ENCODE measurements at places on chromosomes 7 and 10.

DNA sequence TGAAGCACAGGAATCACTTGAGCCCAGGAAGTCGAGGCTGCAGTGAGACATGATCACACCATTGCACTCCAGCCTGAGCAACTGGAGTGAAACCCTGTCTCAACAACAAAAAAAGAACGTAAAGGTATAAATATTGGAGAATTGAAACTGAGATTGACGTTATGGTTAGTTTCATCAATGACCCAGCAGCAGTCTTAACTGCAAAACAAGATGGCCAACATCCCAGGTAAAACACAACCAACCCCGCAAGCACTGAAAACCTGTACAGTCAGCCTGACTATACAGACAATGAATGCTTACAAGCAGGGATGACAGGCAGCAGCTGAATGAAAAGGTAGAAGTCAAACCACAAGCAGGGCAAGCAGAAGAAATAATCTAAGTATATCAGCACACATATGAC, 34.7 kb downstream of the WAPL start:
- DNase-seq: no peak

DNA sequence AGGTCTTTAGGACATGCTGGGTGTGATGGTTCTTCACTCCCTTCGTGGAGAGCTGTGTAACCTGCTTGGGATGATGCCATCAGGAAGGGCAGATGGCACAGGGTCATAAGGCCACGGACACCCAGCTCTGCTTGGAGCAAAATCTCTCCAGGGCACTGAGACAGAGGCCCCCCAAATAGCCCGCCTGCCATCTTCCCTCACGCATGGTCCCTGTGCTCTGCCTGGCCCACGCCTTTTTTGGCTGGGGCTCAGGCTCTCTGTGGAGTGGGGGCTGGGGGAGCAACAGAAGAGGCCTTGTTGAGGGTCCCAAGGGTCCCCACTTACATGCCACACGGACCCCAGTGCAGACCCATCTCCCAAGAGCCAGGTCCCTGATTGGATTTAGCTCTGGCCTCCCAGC, 93.3 kb upstream of the RET start:
- DNase-seq: no peak

DNA sequence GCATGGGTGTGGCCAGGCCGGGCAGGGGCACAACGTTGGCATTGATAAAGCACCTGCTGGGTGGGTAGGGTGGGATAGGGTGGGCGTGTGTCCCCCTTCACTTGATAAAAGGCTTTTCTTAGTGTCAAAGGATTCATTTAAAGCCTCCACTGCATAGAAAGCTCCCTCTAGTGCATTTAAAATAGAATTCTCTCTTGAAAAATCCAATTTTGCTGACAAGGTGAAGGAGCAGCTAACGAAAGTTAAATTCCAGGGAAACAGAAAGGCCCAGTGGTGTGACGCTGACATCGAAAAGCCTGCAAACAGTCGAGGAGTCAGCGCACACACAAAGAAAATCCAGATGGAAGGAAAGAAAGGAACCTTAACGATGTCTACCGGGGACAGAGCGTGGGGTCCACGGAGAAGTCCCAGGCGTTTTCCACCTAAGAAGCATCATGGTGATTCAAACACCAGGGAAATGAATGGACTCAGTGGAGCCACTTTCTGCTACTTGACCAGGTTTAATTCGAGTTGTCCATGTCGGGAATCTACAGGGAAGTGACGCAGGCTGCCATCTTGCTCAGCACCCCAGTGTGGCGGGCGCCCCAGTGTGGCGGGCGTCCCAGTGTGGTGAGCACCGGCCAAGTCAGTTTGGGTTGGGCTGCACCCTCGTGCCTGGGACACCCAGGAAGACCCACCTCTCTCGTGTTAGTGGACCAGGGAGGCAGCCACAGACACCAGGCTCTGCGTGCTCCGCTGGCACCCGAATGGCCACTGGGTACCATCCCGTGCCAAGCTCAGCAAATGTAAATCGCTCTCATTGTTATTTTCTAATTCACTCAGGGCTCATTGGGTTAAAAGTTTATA, 217.8 kb downstream of the DNAJB6 start:
- DNase-seq: no peak

GRCh38 chr7:6691103-6691502, 15.6 kb downstream of the ZNF12 start:
- no peak for DNase-seq

GRCh38 chr7:157434231-157434630, 97.4 kb downstream of the DNAJB6 start:
- no peak for DNase-seq

- no peak for DNase-seq
Measured at GRCh38 chr7:835485-836401, 3.5 kb downstream of the SUN1 start.

- DNase-seq: no peak
Measured at GRCh38 chr7:81986723-81987470, 217.1 kb upstream of the HGF start.

GRCh38 chr7:130476297-130477150, 15.4 kb upstream of the MEST start:
- DNase-seq: peak; percentile 67

DNA sequence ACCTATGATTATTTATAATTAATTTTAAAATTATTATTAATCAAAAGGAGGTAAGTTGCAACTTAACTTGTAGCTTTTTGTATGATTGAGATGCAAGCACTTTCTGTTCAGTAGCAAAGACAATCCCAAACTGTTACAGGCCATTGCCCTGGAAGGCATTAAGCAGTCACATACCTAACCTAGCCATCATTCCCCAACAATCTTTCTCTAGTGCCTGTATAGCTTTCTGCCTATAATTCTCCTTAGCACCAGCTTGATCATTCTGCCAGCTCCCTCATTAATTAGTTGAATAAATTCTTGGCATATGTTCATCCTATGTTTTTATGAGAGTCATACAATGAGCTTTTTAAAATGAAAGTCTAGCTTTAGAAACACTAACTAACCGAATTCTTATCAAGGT, 178.9 kb upstream of the TMEM106B start:
- no peak for DNase-seq

GRCh38 chr7:73706126-73707044, 13.1 kb downstream of the STX1A start:
- DNase-seq: no peak

DNA sequence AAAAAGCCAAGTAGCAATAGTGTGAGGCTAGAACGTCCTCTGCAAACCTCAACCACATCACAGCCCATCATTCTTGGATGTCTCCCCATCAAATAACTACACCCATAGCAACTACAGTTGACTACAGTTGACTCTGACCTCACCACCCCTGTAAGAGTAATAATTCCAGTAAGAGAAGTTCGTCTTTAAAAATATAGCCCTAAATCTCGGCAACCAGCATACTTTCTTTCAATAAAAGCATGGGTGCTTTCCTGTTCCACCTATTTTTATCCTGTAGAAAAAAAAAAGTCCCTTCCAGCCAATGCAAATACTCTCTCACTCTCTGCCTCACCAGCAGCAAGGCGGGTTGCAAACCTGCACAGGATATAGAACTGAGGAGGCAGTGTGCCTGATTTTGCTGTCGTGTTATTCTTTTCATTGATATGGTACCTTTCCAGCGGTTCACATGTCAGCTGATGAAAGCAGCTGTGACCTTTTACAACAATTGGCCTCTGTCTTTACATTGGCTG, 187.5 kb upstream of the NFE2L3 start:
- DNase-seq: no peak

GRCh38 chr7:144508702-144509101, 105.2 kb upstream of the NOBOX start:
- DNase-seq: no peak

DNA sequence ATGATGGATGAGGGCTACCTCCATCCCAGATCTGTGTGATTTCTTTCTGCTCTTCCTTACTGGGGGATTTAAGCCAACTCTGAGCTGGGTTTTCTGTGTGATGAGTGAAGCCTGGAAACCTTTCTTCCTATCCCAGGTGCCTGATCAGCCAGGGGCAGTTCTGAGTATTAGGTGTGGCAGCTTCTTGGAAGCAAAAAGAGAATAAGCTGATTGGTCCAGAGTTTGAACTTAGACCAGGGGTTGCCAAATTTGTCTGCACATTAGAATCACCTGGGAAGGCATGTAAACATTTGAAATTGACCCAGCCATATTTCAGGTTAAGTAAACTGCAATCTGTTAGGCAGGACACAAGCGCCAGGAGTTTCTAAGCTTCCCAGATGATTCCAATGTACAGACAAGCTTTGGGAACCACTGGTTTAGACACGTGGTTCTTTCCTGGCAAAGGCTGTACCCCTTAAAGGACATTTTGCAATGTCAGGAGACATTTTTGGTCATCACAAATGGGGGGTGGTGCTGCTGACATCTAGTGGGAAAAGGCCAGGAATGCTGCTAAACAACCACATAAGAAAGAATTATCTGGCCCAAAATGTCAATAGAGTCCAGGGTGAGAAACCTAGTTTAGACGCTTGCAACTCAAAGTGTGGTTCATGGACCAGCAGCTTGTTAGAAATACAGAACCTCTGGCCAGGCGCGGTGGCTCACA, 160.5 kb upstream of the GHITM start:
- no peak for DNase-seq

- peak; percentile 66 for DNase-seq
Measured at GRCh38 chr10:102835007-102835482, 2.2 kb downstream of the CYP17A1 start.

DNA sequence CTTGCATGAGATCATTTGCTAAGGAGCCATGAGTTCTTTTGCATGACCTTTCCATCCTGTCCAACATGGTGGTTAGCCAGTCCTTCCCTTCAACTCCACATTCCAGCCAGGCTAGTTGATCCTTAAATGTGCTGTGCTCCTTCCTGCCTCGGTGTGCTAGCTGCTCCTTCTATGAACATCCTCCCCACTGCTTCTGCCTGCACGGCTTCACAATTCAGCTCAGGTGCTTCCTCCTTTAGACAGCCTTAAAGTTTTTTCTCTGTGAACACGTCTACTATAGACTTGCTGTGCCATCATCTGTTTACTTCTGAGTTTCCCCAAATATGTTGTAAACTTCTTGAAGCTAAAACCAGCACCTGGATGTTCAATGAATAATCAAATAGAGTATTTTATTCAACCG, 95.5 kb downstream of the OTUD1 start:
- DNase-seq: no peak

DNA sequence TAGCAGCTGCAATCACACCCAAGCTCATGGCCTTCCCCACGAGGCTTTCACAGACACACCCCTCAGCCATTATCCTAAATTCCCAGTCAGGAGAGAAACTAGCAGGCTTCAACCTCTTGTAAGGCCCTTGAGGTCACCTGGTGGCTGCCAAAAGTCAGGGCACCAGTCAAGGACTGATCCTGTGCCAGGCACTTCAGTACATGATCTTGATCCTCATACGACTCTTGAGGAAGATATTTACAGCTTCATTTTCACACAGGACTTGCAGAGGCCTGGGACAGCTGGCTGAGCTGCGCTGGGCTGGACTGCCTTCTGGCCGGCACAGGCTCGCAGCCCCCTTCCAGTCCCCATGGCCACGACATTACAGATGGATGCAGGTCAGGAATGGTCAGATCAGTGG, 8.8 kb downstream of the PDAP1 start:
- no peak for DNase-seq

- DNase-seq: no peak
Measured at GRCh38 chr7:66015440-66016130, 33.6 kb upstream of the GUSB start.

DNA sequence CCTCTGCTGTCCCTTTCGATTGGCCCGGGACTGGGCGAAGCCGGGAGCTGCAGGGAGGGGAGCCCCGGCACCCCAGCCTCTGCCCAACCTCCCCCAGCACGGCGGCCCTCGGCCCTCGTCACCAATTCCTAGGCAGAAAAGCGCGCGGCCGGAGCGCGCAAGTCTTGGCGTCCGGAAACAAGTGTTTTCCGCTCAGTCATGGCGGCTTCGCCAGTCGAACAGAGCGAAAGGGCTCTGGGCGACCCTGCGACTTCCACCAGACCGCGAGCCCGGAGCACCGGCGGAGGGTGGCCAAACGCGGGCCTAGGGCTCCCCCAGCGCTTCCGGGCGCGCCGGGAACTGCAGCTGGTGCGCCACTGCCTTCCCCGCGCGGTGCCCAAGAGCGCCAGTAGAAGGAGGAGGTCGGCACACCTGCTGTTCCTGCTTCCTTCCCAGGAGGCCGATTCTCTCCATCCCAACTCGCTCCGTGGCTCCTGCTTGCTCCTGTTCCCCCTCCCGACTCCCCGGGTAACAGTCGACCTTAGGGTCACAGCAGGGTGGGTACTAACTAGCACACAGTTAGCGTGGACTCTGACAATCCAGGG, 729.9 kb downstream of the ZWINT start:
- peak; percentile 64 for DNase-seq

GRCh38 chr10:50851884-50852671, 33.3 kb downstream of the A1CF start:
- DNase-seq: no peak

- no peak for DNase-seq
Measured at GRCh38 chr7:156027821-156028220, 215.6 kb upstream of the SHH start.
